Activated T-helper 17 cell treated with anti-CD3 and anti-CD28 coated beads, Interleukin-2, amount 50 U/mL, for 72 hours (primary cell): ENCODE measurements at places on chromosomes 4 and X.
A peak's percentile ranks its signal among the peaks of the same experiment; 100 is the strongest.

GRCh38 chr4:99402765-99403164 is 32.4 kb downstream of the ADH7 start:
- no peak for ATAC-seq

DNA sequence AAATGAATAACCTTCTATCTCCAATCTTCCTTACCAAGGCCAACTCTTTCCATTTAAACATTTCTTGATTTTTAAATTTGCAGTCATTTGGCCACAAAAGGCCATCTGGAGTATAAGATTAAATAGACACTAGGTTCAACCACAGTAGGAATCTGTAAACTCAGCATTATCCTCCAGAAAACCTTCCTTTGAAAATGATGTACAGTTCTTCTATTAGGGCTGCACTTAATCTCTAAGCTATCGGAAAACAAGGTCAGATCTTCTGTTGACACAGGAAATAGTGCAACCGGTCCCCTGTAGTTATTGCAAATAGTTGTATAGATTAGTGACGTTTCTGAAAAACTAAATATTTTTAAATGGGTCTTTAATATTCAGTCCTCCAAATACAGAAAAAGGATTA is 359.0 kb upstream of the ATOH1 start:
- no peak for ATAC-seq

- ATAC-seq: peak; percentile 65
These were observed 52.6 kb downstream of the FNIP2 start for GRCh38 chr4:158821228-158821971.

DNA sequence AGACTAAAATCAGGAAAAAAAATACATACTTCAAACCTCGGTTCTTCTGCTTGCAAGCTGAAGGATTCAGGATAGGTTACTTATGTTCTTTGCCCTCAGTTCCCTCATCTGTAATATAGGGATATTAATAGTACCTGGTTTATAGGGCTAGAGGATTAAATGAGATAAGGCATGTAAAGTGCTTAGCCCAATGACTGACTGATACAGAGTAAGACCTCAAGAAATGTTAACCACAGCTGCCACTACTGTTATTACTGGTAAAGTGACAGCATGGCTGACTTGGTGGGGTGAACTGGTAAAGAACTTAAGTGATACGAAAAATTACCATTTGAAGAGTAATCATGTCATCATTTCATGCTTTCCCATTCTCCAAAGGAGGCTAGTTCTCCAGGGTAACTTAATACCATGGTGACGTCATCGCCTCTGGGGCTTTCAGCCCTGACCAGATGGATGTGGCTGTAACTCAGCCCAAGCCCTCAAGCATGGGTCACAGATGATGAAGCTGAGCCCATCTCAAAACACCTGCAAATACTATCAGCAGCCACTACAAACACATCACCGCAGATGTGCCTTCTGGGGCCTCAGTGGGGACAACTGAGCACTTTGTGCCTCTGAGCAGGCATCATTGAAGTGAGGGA is 44.5 kb upstream of the SCML1 start:
- ATAC-seq: peak; percentile 65

DNA sequence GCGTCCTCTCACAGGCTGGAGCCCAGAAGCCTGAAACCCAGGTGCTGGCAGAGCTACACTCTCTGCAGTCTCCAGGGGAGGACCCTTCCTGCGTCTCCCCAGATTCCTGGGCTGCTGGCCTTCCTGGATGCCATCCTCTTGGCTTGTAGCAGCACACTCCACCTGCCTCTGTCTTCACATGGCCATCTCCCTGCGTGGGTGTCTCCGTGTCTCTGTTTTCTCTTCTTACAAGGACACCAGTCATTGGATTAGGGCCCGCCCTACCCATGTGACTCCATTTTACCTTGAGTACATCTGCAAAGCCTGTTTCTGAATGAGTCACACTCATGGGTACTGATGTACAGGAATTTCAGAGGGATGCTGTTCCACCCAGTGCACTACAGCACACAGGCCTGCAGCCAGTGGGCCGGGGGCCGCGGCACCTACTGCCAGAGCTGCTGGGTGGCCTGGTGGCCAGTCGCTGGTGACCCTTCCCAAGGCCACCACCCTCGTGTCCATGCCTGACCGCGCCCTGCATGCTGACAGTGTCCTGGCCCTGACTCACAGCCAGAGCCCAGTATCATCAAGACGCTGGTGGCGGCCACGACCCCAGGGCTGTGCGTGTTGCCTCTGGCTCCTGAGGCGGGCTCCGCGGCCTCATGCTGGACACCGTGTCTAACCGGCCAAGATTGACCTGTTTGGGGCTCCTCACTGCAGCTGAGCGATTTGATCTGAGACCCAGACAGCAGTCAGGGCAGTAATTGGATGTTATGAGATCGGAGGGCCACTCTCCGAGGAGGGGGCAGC is 63.6 kb upstream of the NKX1-1 start:
- ATAC-seq: no peak

DNA sequence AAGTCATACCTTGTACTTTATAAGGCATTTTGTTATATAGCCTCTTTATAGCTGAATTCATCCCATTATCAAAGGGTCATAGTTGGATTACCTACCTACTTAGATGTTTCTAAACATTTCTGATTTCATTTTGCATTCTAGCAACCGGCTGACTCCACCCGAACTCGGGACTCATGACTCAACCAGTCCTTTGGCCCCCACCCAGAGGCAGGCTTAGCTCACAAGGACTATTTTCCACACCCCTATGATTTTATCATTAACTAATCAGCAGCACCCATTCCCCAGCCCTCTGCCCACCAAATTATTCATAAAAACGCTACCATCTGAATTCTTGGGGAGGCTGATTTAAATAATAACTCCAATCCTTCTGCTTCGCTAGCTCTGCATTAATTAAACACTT is 79.9 kb upstream of the EGFL6 start:
- no peak for ATAC-seq

GRCh38 chr4:173314715-173315114 is 19.4 kb downstream of the HMGB2 start:
- no peak for ATAC-seq

GRCh38 chrX:103913356-103914020 is 48.9 kb upstream of the TMSB15B start:
- ATAC-seq: no peak

DNA sequence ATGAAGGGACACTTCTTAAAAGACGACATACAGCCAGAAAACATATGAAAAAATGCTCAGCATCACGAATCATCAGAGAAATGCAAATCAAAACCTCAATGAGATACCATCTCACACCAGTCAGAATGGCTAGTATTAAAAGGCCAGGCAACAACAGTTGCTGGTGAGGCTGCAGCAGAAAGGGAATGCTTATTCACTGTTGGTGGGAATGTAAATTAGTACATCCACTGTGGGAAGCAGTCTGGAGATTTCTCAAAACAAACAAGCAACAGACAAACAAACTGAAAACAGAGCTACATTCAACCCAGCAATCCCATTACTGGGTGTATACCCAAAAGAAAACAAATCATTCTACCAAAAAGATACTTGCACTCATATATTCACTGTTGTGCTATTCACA is 197.9 kb downstream of the EVC2 start:
- ATAC-seq: no peak

DNA sequence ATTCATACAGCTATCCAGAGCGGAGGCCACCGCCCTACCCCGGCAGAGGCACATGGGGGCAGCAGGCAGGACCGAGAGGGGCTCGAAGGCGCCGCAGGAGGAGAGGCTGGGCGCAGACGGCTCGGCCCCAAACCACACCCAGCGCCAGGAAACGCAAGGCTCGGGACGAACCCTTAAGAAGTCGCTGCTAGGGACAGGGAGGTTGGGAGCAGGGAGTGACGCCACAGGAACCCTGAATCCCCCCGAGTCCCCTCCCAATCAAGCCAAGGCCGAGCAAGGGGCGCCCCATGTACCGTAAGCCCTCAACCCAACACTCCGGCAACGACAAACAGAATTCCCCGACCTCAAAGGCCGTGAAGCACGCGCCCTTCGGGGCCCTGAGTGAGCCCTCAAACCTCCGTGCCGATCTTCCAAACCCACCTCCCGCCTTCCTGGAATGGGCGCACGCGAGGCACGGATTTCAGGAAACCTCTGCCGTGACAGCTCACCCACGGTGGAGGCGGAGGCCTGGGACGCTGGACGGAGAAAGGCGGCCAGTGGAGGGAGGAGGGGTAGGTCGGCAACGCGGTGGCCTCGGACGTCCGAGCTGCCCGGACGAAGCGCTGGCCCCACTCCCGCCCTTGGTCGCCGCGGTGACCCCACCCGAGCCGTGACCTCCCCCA is 1.8 kb downstream of the ZFYVE28 start:
- no peak for ATAC-seq

- peak; percentile 30 for ATAC-seq
These were observed 24.1 kb upstream of the PBDC1 start for GRCh38 chrX:76148753-76149152.

GRCh38 chr4:180664766-180665368 is 1578.3 kb upstream of the TENM3 start:
- ATAC-seq: peak; percentile 47

GRCh38 chr4:7909463-7910262 is 30.0 kb downstream of the AFAP1 start:
- ATAC-seq: no peak

- no peak for ATAC-seq
These were observed 142.9 kb upstream of the MBNL3 start for GRCh38 chrX:132631579-132632232.

DNA sequence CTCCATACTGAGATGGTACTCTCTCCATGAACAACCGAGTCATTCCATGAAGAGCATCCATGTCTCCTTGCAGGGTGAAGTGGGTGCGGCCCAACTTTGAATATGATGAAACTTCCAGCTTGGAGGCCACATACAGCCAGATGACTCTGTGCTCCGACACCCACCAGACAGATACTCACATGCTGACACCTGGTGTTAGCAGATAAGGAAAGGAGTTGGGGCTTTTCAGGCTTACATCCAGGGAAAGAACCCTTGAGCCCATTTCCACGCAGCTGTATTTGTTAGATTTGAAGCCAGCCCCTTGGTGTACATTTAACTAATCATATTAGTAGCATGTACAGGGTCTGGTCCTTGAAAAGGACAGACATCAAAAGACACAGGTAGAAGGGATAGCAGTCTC is 62.1 kb upstream of the PRRG3 start:
- ATAC-seq: no peak

GRCh38 chr4:46648088-46648744 is 258.3 kb upstream of the GABRA2 start:
- no peak for ATAC-seq

DNA sequence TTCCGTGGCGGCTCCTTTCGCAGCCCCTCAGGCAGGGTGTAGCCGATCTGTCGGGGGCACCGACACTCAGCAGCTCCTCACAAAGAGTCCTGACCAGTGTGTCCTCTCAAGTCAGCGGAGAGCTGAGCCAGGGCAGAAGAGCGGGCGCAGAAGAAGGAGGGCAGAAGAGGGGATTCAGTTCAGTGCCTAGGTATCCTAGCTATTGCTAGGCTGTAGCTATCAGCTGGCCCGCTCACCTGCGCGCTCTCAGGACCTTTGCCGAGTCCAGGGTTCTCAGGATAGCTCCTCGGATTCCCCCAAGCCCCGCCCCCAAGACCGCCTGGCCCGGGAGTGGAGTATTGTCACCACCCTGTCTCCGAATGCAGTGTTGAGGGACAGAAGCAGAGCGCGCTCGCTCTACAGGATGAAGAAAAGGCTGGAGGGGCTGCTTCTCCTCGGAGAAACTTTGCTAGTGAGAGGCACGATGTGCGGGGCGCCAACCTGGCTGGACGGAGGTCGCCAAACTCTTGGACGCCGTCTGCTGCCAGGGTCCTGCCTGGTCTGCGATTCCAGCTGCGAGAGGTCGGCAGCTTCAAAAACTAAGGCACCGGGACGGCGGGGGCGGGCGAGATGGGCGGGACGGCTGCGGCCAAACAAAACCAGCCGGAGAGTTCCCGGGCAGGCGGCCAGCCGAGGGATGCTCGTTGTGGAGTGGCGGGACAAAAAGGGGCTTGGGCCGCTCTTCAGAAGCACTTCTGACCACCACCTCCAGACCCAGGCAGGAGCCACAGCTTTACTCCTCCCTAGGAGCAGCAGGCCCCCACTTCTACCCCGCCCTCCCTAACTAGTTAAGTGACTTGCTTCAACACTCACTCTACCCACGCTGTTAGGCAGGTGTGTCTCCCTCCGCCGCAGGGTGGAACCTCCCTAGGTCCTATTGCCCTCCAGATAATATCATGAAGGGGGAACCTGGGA is at the start of gene XKRX:
TSS of gene XKRX (minus strand) at position 258 of the 954 bp plus-strand sequence. CDS start 613 bp downstream, outside the sequence.
- ATAC-seq: peak; percentile 70

GRCh38 chr4:19850909-19851308 is 400.8 kb upstream of the SLIT2 start:
- no peak for ATAC-seq

GRCh38 chr4:48490012-48490679 is at the start of gene ZAR1:
Gene ZAR1 (plus strand): TSS chr4:48490252. CDS start chr4:48490292, 40 bp downstream.
- peak; percentile 11 for ATAC-seq

DNA sequence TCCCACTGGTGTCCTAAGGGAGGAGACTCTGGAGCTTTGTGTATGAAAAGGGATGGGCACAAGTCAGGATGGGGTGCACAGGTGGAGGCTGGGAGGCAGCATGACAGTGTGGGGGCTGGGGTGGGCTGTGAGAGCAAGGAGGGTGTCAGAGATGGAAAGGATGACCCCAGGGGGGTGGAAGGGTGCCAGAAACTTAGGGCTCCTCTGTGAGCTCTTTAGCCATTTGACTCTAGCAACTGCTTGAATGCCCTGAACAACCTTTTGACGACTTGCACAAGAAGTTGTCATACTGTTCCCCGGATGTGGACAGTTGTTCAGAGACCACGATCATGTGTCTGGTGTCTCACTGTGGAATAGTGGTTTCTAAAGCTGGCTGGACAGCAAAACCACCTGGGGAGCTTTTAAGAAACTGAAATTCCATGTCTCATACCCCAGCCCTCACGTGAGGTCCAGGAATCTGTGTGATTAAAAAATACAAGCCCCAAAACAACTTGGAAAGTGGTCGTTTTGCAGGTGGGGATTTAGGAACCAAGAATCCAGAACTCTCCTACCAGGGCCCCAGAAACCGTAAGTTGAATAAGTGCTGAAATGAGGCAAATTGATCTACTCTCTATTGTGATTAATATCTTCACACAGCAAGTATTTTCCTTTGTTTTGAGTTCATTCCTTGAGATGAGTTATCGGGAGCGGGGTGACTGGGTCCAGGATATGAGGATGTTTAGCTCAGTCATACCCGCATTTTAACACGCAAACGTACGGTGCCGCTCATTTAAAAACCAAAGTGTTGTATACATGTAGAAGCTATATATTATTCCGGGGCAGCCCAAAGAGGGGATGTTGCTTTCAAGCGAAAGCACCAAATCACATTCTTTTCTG is 3.4 kb downstream of the RHOH start:
- peak; percentile 68 for ATAC-seq

DNA sequence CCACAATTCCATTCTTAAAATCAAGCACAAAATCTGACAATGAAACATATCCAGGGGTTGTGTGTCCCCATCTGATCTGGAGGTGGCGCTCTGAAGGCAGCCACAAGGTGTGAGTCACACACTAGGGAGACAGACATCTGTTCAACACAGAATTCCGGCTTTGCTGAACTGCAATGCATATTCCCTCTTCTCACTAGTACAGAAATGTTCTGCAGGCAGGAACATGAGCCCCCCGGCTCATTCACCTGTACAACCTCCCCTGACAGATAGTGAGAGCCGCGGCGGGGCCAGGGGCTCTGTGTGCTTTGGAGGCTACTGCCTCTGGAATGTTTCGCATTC is 41.9 kb downstream of the WDR1 start:
- peak; percentile 43 for ATAC-seq
